ENCODE measurements at places on chromosomes 4 and X.

GRCh38 chrX:10042055-10042454 lies 74.9 kb downstream of the CLDN34 start:
- DNase-seq: no peak

- DNase-seq: no peak
Measured at GRCh38 chr4:123832173-123833026, 435.8 kb downstream of the SPRY1 start.

DNA sequence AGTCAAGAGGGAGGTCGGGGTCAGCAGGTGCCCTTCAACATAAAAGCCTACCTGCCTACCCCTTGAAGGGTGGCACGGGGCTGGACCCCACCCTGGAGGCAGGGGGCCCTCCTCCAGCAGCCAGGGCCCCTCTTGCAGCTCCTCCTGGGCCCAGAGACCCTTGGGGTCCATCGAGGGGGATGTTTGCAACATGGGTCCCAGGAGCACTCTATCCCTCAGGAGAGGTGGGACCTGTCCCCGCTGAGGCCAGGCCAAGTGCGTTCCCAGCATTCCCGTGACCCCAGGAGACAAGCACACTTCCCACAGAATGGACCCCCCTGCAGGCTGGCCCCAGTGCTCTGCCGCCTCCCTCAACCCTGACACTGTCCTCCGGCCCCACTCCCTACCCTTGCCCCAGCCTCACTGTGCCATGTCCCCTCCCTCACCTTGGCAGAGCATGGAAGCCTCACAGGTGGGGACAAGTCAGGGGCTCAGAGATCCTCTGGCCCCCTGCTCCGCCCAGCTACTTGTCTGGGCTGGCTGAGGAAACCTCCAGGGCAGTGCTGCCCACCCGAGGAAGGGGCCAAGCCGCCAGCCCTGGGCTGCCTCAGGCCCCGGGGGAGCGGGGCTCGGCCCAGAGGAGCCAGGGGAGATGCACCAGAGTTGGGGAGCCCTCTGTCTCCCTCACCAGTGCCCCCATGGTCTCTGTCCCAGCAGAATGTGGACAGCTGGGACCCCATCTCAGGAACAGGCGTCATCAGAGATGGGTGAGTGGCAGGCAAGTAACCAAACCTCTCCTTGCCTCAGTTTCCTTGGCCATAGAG lies 2.2 kb downstream of the MXD4 start:
- DNase-seq: no peak

DNA sequence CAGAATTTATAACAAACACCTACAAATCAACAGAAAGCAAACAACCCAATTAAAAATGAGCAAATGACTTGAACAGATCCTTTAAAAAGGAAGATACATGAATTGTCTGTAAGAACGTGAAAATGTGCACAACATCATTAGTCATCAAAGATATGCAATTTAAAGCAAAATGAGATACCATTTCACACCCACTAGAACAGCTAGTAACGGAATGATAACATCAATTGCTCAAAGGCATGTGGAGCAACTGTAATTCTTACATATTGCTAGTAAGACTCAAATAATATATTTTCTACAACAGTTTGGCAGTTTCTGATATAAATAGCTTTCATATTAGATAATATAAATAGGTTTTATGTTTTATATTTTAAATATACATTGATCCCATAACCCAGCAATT lies 82.5 kb downstream of the LCORL start:
- no peak for DNase-seq

- no peak for DNase-seq
Measured at GRCh38 chr4:38464328-38464727, 199.7 kb upstream of the KLF3 start.

- DNase-seq: no peak
Measured at GRCh38 chrX:40531056-40531826, 49.5 kb upstream of the ATP6AP2 start.

- DNase-seq: no peak
Measured at GRCh38 chr4:5824227-5824626, 68.7 kb downstream of the CRMP1 start.

GRCh38 chrX:18348047-18348446 lies 6.4 kb downstream of the SCML2 start:
- no peak for DNase-seq

- no peak for DNase-seq
Measured at GRCh38 chrX:45669715-45670340, 469.2 kb upstream of the DIPK2B start.

DNA sequence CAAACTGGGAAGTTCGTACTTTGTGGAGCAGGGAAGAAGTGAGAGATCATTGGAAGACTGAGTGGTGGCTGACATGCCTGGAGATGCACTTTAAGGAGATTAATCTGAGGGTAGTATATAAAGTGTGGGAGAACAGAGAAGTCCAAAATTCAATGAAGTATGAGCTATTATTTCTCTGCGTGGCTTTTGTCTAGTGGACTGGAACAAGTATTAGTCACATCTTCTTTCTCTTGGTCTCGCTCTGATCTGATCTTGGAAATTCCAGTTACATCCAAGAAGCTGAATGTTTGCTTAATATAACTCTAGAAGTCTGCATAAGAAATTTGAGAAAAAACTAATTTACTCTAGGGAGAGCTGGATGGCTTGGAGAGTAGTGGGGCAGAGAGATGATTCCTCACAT lies 64.8 kb upstream of the NR0B1 start:
- DNase-seq: no peak

DNA sequence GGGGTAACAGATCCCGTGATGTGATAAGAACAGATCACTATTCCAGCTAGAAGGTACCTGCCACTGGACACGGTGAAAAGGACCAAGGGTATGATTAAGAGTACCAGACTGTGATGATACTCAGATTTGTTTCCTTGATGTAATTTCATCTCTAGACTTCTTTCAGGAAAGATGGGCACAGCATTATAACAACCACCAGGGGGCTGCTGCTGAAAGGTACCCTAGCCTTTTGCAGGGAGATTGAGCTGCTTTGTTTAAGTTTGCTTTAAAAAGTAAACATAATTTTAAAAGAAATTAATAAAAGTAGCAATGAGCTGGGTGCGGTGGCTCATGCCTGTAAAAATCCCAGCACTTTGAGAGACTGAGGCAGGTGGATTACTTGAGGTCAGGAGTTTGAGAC lies 145.4 kb downstream of the EMCN start:
- no peak for DNase-seq

GRCh38 chr4:153488006-153488891 lies 22.1 kb downstream of the TMEM131L start:
- DNase-seq: peak; percentile 43

DNA sequence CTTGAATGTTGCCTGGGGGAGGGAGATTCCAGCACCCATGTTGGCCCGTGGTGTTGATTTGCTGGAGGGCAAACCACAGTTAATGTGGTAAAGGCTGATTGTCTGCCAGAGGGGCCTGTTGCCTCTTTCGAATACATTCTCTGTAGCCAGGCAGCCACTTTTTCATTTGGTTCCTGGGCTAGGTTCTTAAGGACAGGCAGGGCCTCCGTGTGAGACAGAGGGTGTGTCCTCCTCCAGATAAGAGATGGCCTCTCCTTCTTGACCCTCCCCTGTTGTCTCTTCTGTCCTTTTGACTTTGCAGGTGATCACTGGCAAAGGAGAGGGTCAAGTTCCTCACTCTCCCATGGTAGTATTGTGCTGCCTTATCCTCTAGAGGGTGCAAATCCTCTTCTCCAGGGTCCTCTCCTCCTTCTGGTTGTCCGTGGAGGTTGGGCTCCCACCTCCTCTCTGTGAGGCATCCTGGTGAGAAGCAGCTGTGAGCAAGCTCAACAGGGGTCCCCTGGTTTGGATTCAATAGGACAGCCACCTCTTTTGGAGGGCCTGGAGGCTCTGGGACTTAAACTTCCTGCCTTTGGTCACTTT lies 44.9 kb downstream of the ZNF182 start:
- no peak for DNase-seq

GRCh38 chr4:109592367-109592766 lies 32.3 kb downstream of the MCUB start:
- DNase-seq: no peak

- DNase-seq: no peak
Measured at GRCh38 chr4:2465032-2465431, 3.9 kb upstream of the RNF4 start.

DNA sequence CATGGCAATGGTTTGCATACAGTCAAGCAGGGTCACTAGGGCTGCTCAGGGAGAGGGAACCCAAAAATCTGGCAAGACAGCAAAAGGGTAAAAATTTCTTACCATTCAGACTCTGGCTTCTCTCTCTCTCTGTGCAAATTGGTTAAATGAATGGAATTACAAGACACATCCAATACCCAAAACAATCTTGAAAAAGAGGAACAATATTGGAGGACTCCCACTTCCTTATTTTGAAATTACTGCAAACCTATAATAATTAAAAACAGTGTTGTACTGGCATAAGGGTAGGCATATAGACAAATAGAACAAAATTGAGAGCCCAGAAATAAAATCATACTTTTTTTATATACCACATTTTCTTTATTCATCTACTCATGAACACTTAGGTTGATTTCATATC lies 24.1 kb downstream of the ETDA start:
- DNase-seq: no peak

- DNase-seq: no peak
Measured at GRCh38 chr4:37999000-37999716, 39.0 kb downstream of the PTTG2 start.

DNA sequence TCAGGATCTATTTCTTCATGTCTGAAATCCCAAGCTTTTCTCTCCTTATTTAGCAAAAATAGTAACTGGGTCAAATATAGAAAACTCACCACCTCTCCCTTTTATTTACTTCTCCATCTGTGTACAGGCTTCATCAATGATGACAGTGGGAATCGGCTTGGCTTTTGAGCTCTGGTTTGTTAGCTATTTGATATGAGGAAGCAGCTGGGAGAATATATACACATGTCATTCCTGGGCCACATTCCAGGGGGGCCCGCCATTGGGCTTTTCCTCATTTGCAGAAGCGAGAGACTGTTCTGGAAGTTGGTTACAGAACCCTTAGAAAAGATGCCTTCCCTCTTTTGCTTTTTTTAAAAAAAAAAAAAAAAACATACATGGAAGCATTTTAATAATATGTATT lies 107.4 kb upstream of the F9 start:
- no peak for DNase-seq

- DNase-seq: no peak
Measured at GRCh38 chr4:62804075-62804474, 1603.9 kb downstream of the ADGRL3 start.

DNA sequence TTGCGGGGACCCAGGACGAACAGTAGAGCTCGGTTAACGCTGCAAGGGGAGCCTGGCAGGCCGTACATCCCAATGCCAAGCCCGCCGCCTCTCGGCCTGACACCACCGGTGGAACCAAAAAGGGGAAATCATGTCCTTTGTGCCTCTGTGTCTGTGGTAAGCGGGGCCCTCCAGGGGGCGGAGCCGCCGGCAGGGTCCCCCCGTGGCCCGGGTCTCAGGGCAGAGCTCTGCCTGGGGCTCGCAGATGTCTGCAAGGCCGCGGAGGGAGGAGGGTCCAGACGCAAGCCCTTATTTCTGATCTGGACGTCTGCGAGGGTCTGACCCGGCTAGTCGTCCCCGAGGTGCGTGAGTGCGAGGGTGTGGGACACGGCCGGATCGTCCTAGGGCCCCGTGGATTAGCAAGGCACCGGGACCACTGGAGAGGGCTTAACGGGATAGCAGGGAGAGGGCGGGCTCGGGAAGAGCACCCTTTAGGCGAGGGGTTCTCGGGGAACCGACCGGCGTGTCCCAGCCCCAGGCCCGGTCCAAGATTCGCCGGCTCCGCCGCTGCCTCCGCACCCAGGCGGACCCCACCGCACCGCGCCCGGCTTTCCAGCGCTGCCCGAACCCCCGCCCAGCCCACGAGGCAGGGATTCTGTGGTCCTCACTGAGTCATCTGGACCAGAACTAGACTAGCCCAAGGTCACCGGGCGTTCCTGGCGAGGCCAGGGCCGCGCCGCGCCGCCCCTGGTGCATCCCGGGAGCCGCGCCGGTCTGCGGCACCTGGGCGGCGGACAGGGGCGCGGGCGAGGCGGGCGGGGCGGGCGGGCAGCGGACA lies 863 bp upstream of the FAM193A start:
- DNase-seq: peak; percentile 17

- no peak for DNase-seq
Measured at GRCh38 chr4:153275380-153276276, 68.9 kb upstream of the MND1 start.

- no peak for DNase-seq
Measured at GRCh38 chr4:19780871-19781270, 470.8 kb upstream of the SLIT2 start.

DNA sequence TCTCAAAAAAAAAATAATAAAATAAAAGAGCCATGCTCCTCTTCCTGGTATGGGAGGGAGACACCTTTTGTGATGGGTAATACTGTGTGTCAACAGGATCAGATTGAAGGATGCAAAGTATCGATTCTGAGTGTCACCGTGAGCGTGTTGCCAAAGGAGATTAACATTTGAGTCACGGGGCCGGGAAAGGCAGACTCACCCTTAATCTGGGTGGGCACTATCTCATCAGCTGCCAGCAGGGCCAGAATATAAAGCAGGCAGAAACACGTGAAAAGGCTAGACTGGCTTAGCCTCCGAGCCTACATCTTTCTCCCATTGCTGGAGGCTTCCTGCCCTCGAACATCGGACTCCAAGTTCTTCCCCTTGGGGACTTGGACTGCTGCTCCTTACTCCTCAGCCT lies 95.4 kb downstream of the SHOX start:
- DNase-seq: no peak

GRCh38 chrX:136674270-136674985 lies 26.5 kb downstream of the CD40LG start:
- DNase-seq: no peak

GRCh38 chrX:41946989-41947612 lies 23.7 kb upstream of the CASK start:
- no peak for DNase-seq

DNA sequence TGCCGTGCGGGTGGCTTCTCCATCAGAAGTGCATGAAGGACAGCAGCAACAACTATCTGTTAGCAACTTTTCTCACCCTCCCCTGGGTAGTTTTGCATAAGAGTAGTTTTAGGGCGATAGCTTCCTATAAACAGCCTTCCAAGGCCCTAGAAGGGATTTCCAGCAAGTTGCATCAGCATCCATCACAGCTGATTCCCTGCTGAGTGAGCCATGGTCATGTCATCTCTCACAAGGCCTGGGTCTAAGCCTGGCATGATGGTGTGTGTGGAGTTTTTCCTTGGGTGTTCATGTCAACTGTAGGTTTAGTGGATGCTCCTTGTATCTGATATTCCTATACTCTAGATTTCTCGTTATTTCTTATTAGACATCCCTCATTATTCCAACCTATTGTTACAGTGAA lies 2324.7 kb upstream of the AGA start:
- DNase-seq: no peak

GRCh38 chr4:74546057-74546456 lies 101.1 kb downstream of the AREG start:
- no peak for DNase-seq
